ENCODE measurements at places on chromosomes 12 and 14. TPM values are rescaled to one million over a fixed set of nuclear protein-coding genes. Genes with fewer than 3 reads are reported as not detected.

Gene GLT8D2
- 55.1 TPM for total RNA-seq

Gene SERPINA10
- total RNA-seq, result not detected

Gene NRIP2
- 0.86 TPM for total RNA-seq

Gene HVCN1
- total RNA-seq, result 5.8 TPM

Gene DNAH10
- total RNA-seq, result 0.64 TPM

Gene GPD1
- total RNA-seq, result under 0.01 TPM

Gene MMP19
- total RNA-seq, result 9.7 TPM

Gene HOXC12
- total RNA-seq, result under 0.01 TPM

Gene PLBD1
- 10.0 TPM for total RNA-seq

Data from fibroblast of villous mesenchyme (primary cell).